ENCODE measurements at places on chromosomes 7 and 10. TPM values are rescaled to one million over a fixed set of nuclear protein-coding genes. Genes with fewer than 3 reads are reported as not detected.
A peak's percentile ranks its signal among the peaks of the same experiment; 100 is the strongest.

DNA sequence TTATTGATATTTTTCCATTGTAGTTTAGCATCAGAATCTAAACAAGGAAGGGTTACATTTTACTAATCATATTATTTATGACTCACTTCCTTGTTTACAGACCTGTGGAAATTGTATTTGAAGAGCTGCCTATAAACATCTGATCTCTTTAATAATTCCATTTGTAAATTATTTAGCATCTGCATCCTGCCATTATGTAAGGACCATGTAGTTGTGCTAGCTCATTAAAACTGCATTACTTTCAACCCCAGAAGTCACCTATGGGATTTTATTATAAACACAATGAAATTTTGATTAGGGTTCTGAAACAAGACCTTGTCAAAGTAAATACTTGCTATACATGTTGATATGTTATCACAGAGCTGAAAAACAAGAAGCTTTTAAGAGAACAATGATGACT, 146.8 kb upstream of the SLC26A5 start:
- no peaks in the 10 kb centered on the region for H3K27me3 ChIP-seq
- no peak overlapping the region for H3K4me3 ChIP-seq
- H3K4me1 ChIP-seq = no peaks in the 10 kb centered on the region

DNA sequence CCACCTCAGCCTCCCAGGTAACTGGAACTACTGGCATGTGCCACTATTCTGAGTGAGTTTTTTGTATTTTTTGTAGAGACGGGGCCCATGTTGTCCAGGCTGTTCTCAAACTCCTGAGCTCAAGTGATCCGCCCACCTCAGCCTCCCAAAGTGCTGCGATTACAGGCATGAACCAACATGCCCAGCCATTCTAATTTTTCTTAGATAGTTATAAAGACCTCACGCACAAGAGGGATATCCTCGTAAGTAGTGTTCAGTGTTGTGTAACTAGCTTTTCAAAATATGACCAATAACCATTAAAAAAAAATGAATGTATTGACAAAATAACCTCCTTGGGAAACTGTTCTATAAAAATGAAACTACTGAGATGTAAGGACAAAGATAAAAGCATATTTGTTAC, 90.5 kb upstream of the FERD3L start:
- no peak overlapping the region for H3K4me3 ChIP-seq
- H3K27me3 ChIP-seq = no peaks in the 10 kb centered on the region
- no peak overlapping the region for H3K27ac ChIP-seq
- DNase-seq = no peak

- no peaks in the 10 kb centered on the region for H3K27me3 ChIP-seq
- no peaks in the 10 kb centered on the region for H3K36me3 ChIP-seq
- no peak overlapping the region for H3K27ac ChIP-seq
- no peak for DNase-seq
- no peaks in the 10 kb centered on the region for H3K4me1 ChIP-seq
- no peak overlapping the region for H3K4me3 ChIP-seq
Measured at GRCh38 chr7:28654110-28654509, 241.8 kb downstream of the CREB5 start.

DNA sequence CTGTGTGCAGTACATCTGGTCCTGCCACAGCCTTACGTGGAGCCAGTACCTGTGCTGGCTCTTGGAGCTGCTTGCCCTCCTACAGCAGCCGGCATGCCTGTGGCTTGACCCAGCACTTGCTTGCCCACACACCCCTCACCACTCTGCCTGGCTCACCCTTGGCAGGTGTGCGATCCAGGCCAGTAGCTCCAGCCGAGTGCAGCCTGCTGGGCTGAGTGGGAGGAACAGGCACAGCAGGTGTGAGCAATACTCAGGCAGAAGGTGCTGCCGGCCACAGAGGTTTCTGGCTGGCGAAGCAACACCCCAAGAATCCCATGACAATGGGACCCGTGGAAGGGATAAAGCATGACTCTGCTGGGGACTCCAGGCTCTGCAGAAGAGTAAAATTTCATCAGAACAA, 173.5 kb upstream of the ADCY1 start:
- no peak for DNase-seq
- no peak overlapping the region for H3K27ac ChIP-seq
- H3K4me1 ChIP-seq = no peaks in the 10 kb centered on the region
- H3K36me3 ChIP-seq = no peaks in the 10 kb centered on the region

The MBL2 gene
- total RNA-seq = 112 TPM

DNA sequence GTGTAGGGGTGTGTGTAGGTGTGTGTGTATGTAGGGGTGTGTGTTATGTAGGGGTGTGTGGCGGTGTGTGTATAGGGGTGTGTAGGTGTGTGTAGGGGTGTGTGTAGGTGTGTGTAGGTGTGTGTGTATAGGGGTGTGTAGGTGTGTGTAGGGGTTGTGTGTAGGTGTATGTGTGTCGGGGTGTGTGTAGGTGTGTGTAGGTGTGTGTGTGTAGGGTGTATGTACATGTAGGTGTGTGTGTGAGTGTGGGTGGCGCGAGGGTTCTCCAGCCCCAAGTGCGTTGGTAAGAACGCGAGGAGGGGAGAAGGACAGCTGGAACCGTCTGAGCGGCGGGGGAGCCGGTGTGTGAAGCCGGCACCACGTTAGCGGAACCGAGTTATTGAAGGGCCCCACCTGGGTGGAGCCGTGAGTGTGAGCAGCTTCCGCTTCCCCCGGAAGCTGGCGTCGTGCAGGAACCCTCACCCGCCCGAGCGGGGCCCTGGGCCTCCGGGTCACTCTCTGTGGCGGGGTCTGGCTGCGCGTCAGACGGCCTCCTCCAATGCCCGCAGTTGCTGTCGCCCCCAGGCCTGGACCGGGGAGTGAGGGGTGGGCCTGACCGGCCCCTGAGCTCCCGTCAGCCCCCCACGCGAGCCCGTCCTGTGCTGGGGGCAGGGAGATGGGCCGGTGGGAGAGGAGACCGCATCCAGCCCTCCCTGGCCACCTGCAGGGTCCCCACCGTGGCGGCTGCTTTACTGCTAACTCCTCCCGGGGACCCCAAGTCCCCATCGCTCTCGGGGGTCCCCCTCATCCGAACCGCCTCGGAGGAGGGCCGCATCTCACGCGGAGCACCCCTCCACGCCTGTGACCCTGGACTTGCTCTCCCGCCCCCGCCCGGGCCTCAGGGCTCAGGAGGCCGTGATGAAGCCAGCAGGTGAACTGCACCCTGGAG, 49.6 kb upstream of the PSMG3 start:
- no peak overlapping the region for H3K4me3 ChIP-seq
- no peaks in the 10 kb centered on the region for H3K4me1 ChIP-seq
- H3K36me3 ChIP-seq = no peaks in the 10 kb centered on the region
- no peaks in the 10 kb centered on the region for H3K27me3 ChIP-seq

The MPP7 gene
- total RNA-seq = 2.0 TPM

DNA sequence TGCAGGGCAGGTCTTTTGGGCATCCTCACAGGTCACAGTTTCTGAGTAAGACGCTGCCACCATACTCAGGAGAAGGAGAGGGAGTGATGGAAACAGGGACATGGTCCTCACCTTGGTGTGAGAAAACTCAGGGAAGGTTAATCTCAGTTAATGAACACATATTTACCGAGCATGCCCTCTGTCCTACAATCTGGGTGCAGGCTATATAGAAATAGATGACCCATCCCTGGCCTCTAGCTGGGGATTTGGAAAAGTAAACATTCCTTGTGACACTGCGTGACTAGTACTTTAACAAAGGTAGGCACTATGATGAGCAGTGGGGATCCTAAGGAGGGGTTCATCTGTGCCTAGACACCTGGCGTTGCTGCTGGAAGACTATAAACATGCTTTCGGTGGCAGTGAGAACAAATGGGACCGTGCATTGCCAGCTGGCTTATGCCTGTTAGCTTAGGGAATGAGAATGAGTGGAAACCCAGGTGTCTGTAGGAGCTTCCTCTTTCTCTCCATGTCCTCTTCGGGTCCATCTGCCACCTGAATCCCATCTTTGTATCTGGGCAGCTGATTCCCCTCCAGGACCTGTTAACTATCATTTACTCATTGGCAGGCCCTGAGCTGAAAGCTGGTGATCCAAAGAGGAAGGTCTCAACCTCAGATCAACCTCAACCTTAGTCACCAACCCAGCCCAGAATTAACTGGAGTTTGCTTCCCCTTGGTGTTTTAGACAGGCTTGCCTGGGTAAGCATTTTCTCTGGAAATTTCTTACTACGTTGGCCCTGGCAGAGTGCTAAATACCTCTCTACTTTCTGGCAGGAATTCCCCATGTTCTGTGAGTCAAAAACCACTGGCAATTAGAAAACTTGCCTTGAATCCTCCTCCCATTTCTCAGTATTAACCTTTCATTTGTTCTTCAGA, 794 bp downstream of the MBL2 start:
- H3K36me3 ChIP-seq = no peaks in the 10 kb centered on the region
- H3K4me1 ChIP-seq = no peaks in the 10 kb centered on the region
- no peak for DNase-seq
- H3K4me3 ChIP-seq = peak overlapping the region; percentile 65
- no peaks in the 10 kb centered on the region for H3K27me3 ChIP-seq
- H3K27ac ChIP-seq = peak overlapping the region; percentile 72

- no peaks in the 10 kb centered on the region for H3K4me1 ChIP-seq
- peaks cover 11% of the 10 kb centered on the region for H3K36me3 ChIP-seq
- no peak overlapping the region for H3K4me3 ChIP-seq
- DNase-seq = no peak
- H3K27me3 ChIP-seq = no peaks in the 10 kb centered on the region
- H3K27ac ChIP-seq = no peak overlapping the region
Measured at GRCh38 chr7:101241015-101241363, 3.4 kb upstream of the CLDN15 start.
